ENCODE measurements at places on chromosomes 3 and 15.
A peak's percentile ranks its signal among the peaks of the same experiment; 100 is the strongest.

- no peak for DNase-seq
Observed at GRCh38 chr3:72628065-72628464, 220.2 kb downstream of the SHQ1 start.

GRCh38 chr15:92915766-92916435 lies 15.8 kb downstream of the CHD2 start:
- no peak for DNase-seq

DNA sequence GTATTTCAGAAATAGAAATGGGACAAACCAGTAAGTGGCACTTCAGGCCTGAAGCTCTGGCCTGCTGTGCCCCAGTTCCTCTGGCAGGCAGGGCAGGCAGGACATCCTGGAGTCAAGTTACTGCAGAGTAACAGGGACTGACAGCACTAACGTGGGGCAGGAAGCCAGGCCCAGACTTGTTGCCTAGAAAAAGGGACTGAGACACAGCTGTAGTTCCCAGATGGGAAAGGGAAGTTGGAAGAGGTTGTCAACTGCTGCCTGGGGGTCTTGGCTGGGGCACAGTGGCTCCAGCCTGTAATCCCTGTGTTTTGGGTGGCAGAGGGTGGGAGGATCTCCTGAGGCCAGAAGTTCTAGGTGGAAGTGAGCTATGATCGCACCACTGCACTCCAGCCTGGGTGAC lies 171.9 kb downstream of the FMN1 start:
- DNase-seq = no peak

- no peak for DNase-seq
Observed at GRCh38 chr3:177015881-177016280, 181.4 kb downstream of the TBL1XR1 start.

DNA sequence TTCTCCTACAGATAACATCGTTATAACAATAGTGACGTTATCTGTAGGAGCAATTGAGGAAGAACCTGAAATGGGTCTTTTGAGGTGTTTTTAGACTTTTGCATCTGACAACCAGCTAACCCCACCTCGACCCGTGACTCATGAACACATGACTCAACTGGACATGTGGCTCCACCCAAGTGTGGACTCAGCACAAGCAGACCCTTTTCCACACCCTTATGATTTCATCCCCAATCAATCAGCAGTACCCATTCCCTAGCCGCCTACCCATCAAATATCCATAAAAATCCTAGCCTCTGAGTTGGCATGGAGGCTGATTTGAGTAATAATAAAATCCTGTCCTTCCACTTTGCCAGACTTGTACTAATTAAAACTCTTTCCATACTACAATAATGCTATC lies 255.4 kb downstream of the ARPP21 start:
- no peak for DNase-seq

GRCh38 chr3:195129644-195130492 lies 141.1 kb downstream of the XXYLT1 start:
- DNase-seq = peak; percentile 53

GRCh38 chr3:184399410-184399809 lies 19.6 kb downstream of the CHRD start:
- DNase-seq = no peak

- DNase-seq = no peak
Observed at GRCh38 chr15:38010395-38010794, 76.0 kb downstream of the TMCO5A start.

DNA sequence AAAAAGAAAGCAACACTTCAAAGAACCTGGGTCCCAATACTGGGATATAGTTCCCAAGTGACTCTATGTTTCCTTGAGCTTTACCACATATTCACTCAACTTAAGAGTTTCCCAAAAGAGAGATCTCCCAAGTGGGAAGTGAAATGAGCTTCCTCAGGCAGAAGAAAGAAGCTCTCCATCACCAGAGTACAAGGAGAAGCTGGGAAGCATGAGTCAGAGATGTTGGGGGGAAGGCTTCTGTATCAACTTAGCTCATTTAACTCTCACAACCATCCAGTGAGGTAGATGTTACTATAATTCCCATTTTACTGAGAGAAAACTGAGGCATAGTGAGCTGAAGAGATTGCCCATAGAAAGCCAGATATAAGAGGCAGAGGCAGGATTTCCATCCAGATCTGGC lies 47.0 kb upstream of the TRIM42 start:
- no peak for DNase-seq

GRCh38 chr15:92970656-92971055 lies 70.5 kb downstream of the CHD2 start:
- DNase-seq = no peak

DNA sequence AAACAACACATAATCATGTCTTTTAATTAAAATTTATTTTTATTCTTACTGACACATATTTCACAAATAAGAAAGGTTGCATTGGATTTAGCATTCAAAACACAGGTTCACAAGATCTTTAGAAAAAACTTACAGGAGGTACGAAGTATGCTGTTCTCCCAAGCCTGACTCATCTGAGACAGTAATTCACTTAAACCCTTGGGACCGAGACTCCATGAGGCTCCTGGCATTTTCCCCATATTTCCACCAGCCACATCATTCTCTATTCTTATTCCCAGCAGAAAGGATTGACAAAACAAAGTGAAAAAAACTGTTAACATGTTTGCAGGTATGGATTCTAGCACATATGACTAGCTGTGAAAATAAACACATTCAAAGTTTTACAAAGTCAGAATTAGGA lies 52.6 kb downstream of the CNTN3 start:
- DNase-seq = no peak

DNA sequence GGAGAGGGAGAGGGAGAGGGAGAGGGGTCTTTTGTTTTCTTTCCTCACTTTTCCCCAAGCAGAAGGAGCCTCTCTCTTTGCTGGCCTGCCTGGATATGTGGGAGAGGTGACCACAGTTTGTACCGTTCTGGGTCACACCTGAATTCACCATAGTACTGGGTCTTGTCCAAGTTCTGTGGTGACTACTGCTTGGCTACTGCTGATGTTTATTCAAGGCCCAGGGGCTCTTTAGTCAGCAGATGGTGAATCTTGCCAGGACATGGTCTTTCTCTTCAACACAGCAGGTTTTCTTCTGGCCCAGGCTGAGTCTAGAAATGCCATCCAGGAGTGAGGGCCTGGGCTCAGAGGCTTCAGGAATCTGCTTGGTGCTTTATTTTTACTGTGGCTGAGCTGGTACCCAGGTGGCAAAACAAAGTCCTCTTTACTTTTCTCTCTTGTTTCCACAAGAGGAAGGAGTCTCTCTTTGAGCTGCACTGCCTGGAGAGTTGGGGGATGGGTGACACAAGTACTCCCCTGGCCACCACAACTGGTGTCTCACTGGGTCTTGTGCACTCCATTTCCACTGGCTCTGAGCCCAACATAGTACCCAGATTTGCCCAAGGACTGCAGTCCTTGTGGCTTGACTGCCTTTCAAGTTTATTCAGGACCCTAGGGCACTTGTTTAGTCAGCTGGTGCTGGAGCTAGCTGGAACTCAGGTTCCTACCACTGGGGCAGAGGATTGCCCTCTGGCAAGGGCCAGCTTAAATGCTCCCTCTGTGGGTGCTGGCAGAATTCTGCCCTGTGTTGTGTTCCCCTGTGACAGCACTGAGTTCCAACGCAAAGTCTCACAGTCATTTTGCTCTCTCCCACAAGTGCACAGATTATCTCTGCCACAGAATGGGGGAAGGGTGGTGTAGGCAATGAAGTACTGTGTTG lies 16.8 kb upstream of the CCNDBP1 start:
- DNase-seq = no peak

DNA sequence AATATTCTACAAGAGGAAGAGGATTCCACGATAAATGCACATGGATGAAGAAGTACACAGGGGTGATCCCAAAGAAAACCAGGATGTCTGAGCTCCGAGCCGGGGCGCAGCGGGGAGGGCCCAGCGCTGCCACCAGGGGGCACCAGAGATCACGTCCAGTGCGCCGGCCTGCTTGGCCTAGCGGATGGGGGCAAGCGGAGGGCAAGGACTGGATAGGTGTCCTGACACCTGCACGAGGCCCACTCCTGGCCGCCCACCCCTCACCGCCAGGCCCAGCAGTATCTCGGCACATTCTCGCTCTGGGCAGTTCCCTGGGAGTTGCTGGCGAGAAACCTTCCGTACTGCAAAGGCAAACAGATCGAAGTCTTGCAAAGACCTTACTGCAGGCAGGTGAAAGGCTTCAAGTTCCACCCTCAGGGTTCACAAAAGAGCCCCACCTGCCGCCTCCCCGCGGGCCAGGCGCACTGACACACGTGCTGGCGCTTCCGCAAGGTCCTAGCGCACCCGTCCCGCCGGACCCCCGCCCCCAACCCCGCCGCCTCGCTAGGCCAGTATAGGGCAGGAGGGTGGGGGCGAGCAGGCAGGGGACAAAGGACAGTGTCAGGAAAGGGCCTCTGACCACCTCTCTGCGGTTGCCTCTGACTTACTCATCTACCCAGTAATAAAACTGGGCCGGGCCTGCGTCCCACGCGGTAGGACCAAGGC lies 3.3 kb downstream of the ANKRD63 start:
- DNase-seq = peak; percentile 73

- DNase-seq = peak; percentile 35
Observed at GRCh38 chr3:183895296-183895695, 10.6 kb upstream of the PARL start.

- no peak for DNase-seq
Observed at GRCh38 chr3:58651276-58651675, 15.3 kb downstream of the FAM3D start.

GRCh38 chr3:34376691-34377090 lies 578.3 kb downstream of the PDCD6IP start:
- DNase-seq = no peak

- DNase-seq = no peak
Observed at GRCh38 chr15:67138891-67139855, 73.8 kb downstream of the SMAD3 start.

DNA sequence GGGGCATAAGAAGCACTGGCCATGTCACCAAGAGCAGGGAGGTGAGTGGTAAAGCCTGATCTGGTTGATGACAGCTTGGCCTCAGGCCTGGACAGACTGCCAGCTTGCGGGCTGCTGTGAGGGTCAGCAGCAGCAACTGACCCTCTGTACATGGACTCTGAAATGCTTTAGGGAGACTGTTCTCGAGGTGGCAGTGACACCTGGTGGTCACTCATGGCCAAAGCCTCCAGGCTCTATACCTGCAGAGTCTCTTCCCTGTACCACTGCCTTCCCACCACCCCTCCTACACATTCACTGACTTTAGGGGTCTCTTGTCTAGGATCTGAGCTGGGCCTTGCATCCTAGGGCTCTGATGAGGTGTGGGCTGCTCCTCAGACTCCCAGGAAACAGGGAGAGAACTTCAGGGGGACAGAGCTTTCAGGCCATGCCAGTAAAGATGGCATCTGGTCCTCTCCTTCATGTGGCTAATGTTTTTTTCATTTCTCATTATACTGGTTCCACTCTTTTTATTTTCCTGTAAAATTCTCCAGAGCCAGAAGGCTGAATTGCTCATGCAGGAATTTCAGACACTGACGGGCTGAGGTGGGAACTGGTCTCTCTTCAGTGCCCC lies 17.2 kb upstream of the TIMP4 start:
- DNase-seq = peak; percentile 17

DNA sequence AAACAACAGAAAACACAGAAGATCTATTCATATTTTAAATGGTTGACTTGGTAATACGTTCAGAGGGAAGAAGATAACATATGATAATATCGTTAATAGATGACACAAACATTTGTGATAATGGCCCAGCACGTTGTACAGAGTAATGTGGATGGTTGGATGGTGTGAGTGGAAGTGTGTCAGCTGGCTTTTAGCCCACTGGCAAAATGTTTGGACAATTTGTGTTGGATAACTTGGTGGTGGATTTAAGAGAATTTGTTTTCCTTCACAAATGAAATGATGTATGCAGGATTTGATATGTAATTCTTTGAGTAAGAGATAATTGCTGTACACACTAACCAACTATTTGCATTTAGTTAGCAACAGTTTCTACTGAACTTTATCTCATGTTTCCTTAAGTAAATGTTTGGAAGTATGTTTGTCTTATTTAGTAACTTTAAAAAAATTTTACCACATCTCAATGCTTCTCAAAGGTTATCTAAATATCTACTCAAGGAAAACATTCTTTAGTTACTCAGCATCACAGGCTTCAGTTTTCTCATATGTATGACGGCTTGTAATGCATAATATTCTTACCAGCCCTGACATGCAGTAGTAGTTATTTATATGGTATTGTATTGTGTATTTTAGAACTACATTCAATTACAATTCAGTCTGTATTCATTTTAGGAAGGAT lies 328.5 kb upstream of the GOLIM4 start:
- DNase-seq = no peak

DNA sequence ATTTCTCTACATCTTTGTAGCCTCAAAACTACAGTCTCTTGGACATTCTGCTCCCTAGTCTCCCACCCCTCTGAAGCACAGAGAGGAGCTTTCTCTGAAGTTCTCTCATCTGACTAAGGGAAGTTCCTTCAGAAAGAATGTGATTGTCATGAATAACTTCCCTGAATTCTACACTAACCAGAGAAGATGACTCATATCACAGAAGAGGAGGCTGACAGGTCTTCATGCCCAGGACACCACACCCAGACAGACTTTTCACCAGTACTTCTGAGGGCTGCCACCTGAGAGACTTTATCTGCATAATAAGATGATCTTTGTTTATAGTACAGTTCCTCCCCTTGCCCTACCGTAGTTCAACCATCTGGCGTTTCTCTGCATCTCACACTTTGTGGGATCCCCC lies 52.8 kb downstream of the CDIN1 start:
- no peak for DNase-seq

- DNase-seq = no peak
Observed at GRCh38 chr3:141000686-141001085, 50.5 kb upstream of the SPSB4 start.

- no peak for DNase-seq
Observed at GRCh38 chr3:194761384-194761783, 75.7 kb downstream of the FAM43A start.

DNA sequence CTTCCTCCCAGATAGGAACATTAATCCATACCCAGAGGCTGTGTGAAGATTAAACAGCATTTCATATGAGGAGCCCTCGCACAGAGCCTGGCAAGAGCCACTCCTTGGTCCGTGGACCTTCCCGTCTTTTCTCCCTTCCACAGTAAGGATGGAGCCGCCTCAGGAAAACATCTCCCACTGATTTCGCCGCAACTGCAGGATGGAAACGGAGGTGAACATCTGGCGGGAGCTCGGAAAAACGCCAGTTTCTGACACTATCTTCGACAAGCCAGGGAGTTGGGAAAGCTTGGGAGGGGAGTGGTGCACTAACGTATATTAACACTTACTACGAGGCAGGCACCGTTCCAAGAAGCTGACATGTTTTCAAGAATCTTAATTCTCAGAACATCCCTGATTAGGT lies 157.9 kb downstream of the XXYLT1 start:
- no peak for DNase-seq

GRCh38 chr15:78979456-78980320 lies 34.8 kb upstream of the CTSH start:
- peak; percentile 17 for DNase-seq

DNA sequence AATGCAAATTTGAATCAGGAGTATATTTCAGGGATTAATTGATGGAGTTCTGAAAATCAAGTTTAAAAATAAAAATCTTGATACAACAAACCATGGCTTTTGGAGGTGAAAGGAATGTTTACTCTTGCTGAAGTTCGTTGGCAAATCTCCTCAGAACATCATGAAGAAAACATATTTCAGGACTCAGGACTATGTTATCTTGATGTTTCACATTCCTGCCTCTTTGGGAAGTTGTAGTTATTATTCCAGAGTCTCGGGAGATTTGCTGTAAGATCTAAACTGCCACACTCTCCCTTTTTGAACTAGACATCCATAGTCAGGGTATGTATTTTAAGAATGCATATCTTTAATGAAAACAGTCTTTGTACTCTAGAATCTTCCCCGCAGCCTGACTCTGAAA lies 271.2 kb downstream of the RBMS3 start:
- no peak for DNase-seq

All from activated naive CD4-positive, alpha-beta T cell treated with Interleukin-2 at 50 U/mL for 16 hours (primary cell).